ENCODE measurements at places on chromosomes 16 and 17. TPM values are rescaled to one million over a fixed set of nuclear protein-coding genes. Genes with fewer than 3 reads are reported as not detected.

DNA sequence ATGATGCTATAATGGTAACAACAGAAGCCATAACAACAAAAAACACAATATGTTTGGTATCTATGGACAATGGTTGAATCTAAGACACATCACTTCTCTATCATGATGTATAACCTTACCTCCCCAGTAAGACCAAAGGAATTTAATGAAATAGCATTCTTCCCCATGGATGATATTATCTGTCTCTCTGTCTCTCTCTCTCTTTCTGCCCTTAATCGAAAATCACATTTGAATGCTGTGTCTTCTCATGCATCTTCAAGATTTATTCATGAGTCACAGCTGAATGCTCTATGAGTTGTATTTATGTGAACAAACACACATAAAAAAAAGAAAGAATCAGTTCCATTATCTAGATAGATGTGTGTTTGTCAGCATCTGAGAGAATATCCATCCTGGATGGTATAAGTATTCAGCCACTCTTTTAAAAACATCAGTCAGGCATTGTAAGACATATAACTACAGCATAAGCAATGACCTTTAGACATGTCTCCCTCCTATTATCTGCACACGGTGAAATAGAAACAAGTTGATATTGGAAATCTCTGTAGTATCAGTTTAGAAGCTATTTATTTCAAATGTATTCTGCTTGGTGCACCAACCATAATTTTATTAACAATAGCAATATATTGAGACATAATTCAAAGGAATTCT lies 433.3 kb downstream of the TOX3 start:
- DNase-seq, result no peak

- DNase-seq, result no peak
Observed at GRCh38 chr17:50277357-50277754, 3.1 kb downstream of the TMEM92 start.

The TPSG1 gene
- total RNA-seq, result not detected

The TIMP2 gene
- 65.6 TPM for total RNA-seq

The NPIPB9 gene
- total RNA-seq, result 1.1 TPM

The GRAPL gene
- total RNA-seq, result 0.40 TPM

DNA sequence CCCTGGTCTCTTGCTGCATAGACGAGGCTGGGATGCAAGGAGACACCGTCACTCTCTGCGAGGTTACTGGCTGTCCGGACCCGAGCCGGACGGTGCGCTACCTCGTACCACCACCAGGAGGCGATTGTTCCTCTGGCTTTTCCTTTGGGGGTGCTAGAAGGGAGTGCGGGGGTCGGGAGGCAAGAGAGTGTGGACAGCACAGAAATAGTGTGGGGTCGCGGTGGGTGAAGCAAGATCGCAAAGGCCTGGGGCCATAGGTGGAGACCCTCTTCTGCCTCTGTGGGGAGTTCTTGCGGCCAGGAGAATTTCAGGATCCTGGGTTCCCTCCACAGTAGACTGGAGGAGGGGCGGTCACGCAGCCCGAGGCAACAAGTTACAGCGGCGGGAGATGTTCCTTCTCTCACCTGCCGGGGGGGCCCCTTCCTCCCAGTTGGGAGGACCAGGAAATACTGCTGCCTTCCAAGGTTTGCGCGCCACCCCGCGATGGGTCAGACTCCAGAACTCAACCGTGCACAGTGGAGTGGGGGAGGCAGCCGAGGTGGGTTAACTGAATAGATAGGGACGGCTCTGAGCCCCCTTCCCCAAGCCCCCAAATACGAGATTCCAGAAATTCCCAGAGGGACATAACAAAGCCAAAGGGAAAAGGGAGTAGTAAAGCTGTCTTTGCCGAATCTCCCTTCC lies 6.9 kb downstream of the PHOSPHO1 start:
- DNase-seq, result peak; percentile 48

GRCh38 chr16:55613613-55614335 lies 42.0 kb upstream of the SLC6A2 start:
- DNase-seq, result no peak

The KRT31 gene
- total RNA-seq, result 0.08 TPM

DNA sequence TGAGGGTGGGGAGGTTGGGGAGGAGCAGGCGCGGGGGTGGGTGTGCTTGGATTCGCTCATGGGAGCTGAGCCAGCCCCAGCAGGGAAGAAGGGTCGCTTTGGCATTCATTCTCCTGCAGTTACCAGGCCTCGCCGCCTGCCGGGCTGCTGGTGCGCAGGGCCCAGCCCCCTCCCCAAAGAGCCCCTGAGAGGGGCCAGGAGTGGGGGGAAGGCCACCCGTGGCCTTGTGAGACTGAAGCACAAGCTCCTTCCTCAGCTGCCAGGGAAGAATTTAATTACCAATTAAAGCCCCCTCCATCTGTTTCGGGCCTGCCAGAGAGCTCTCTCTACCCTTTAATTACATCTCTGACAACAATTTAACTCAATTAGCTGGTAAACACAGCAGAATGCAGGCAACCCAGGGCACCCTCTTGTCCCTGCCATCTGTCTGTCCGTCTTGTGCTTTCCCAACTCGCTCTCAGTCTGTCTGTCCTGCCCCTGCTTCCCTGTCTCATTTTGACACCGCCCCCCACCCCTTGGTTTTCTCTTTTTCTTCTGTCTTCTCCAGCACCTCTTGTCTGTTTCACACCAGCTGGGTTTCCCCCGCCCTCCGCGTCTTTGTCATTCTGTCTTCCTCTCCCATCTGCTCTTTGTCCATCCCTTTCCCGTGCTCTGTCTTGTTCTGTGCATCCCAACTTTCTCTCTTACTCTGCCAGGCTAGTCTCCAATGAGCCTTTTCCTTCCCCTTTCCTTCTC lies 32.7 kb downstream of the CDK5RAP3 start:
- peak; percentile 58 for DNase-seq

GRCh38 chr17:68403122-68403521 lies 54.2 kb downstream of the WIPI1 start:
- no peak for DNase-seq

The CLEC18C gene
- total RNA-seq, result 1.1 TPM

- DNase-seq, result peak; percentile 87
Observed at GRCh38 chr16:89924297-89924924, 1.3 kb downstream of the TUBB3 start.

The LGALS9B gene
- not detected for total RNA-seq

DNA sequence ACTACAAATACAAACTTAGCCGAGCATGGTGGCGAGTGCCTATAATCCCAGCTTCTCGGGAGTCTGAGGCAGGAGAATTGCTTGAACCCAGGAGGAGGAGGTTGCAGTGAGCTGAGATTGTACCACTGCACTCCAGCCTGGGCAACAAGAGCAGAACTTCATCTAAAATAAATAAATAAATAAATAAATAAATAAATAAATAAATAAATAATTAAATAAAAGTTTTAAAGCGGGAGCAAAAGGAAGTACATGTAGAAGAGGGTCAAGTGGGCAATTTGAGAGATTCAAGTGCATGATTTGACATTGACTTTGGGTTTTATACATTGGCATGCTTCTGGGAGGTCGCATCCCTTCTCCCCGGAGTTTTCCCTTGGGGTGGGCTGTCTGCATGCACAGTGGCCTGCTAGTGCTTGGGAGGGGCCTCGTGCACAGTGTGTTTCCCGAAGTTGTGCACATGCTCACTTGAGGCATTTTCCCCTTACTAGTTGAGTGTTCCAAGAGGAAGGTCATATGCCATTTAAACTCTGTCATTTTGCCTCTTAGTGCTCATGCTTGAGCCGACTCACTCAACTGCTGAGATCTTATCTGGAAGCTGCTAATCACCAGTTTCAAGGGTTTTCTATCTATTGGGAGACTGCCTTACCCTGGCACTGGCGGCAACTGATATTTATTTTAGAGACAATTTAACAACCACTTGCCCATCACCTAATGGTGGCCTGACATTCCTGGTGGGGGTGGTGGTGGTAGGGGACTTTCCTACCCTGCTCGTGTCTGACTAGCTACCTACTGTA lies 193.2 kb upstream of the MPHOSPH6 start:
- no peak for DNase-seq

DNA sequence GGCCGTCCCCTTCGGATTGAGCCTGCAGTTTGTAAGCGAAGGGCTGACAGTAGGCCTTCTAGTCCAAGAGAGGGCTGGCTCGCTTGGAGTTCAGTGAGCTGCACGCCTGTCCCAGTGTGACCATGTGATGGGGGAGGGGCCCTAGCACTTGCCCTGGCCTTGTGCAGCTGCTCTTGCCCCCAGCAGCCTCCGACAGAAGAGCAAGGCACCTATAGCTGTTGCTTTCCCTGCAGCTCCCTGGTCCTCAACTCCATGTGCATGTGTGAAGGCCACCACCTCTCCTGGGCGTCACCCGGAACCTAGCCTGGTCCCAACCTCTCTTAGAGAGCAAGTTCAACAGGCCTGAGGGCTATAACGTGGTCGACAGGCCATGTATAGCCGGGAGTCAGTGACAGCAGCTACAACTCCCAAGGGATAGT lies 5.6 kb downstream of the SPHK1 start:
- DNase-seq, result peak; percentile 79

DNA sequence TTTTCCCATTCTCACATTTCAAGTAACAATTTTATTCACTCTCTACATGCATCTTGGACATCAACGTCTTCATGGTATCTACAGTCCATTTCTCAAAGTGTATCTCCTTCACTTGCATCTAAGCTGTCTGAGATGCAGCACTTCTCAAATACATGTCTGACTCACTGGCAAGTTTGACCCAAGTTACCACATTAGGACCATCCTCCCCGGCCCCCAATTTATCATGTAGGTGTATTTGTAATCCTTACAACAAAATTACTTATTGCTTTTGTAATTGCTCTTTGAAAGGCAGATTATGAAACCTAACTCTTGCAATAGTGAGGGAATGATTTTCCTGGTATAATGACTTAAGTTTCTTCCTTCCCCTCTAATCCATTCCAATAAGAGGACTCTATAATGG lies 28.9 kb upstream of the ULK2 start:
- DNase-seq, result no peak

DNA sequence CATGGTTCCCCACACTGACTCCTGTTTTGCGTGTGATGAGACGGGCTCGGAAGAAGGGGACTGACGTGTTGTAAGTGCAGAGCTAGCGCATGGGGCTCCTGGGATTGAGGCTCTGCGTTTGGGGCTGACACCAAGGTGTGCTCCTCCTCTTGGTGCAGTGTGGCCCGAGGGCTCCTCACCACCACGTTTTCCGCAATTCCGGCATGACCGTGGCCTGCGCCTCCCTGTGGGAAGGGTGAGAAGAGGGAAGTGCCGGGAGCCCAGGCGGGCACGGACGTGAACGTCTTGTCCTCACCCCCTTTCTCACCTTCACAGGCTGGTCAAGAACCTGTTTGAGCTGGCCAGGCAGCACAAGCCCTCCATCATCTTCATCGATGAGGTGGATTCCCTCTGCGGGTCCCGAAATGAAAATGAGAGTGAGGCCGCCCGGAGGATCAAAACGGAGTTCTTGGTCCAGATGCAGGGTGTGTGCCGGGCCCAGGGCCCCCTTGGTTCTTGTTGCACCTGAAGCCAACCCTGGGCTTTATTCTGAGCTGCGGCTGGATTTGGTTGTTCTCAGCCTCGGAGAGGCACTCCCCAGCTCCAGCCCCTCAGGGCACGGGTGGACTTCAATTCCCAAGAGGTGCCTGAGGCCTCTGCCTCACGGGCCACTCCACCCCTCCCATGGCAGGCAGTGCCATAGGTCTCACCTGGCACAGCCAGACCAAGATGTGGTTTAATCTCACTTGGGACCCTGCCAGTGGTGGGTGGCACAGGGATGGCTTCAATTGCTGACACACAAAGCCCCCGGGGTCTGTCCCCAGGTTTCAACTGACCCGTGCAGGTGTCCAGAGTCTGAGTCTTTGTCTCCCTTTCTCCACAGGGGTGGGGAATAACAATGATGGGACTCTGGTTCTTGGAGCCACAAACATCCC lies 8.9 kb downstream of the VPS4A start:
- no peak for DNase-seq

The EPX gene
- total RNA-seq, result not detected

The TGFB1I1 gene
- 13.1 TPM for total RNA-seq

DNA sequence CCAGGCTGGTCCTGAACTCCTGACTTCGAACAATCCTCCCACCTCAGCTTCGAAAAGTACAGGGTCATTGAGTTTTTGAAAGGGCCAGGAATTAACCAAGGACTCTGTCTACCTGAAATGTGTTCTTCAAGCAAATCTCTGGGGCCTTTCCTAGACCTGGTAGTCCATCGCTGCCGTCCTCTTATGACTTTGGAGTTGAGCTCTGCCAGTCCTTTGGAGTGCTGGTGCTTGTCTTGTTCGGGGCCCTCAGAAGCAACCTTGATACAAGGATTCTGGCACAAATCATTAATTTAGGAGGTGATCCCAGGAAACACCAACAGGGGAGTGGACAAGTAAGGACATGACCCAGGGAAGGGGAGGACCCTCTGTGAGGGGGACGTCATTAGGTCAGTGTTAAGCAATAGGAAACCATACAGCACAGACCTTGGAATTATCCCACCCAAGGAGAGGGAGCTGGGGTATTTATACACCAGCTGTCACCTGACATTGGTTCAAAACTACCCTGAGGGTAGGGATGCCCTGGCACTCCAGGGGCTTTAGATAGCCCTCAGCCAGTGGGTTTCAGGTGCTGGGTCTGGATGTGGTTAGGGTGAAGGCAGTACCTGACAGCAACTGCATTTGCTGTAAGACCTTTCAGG lies 187.2 kb downstream of the FOXL1 start:
- DNase-seq, result no peak

The CCL18 gene
- total RNA-seq, result not detected

The ADAM11 gene
- 0.73 TPM for total RNA-seq

- DNase-seq, result no peak
Observed at GRCh38 chr17:7248796-7249195, 2.7 kb downstream of the CTDNEP1 start.

The EPN2 gene
- total RNA-seq, result 64.1 TPM

All from SJCRH30 (cell line).